ENCODE measurements at places on chromosomes 5 and 9. TPM values are rescaled to one million over a fixed set of nuclear protein-coding genes. Genes with fewer than 3 reads are reported as not detected.

The PIP5KL1 gene
- total RNA-seq, result 9.0 TPM

The APBA1 gene
- total RNA-seq, result 18.4 TPM

The INSL6 gene
- total RNA-seq, result not detected

The PAIP1 gene
- total RNA-seq, result 109 TPM

DNA sequence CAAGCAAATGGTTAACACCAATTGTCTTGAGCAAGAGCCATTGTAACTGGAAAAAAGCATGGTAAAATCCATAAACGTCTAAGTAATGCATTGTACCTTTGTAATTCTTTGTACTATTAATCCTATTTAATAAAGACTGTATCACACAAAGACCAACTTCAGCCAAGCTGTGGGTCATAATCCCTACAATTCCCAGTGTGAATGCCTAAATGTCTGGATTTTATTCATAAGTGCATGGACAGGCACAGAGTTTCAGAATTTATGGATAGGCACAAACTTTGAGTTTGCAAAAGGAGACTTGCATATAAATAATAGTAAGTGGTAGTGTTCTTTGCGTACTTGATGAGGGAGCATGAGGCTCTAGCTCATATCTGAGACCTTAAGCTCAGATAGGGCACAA is 1280.2 kb upstream of the WWC1 start:
- H3K4me1 ChIP-seq, result peaks cover 25% of the 10 kb centered on the region
- H3K4me3 ChIP-seq, result no peak overlapping the region
- H3K27ac ChIP-seq, result no peak overlapping the region

- no peaks in the 10 kb centered on the region for H3K4me1 ChIP-seq
- H3K36me3 ChIP-seq, result no peaks in the 10 kb centered on the region
- no peak overlapping the region for H3K27ac ChIP-seq
Observed at GRCh38 chr5:6302684-6303083, 75.7 kb downstream of the MED10 start.

DNA sequence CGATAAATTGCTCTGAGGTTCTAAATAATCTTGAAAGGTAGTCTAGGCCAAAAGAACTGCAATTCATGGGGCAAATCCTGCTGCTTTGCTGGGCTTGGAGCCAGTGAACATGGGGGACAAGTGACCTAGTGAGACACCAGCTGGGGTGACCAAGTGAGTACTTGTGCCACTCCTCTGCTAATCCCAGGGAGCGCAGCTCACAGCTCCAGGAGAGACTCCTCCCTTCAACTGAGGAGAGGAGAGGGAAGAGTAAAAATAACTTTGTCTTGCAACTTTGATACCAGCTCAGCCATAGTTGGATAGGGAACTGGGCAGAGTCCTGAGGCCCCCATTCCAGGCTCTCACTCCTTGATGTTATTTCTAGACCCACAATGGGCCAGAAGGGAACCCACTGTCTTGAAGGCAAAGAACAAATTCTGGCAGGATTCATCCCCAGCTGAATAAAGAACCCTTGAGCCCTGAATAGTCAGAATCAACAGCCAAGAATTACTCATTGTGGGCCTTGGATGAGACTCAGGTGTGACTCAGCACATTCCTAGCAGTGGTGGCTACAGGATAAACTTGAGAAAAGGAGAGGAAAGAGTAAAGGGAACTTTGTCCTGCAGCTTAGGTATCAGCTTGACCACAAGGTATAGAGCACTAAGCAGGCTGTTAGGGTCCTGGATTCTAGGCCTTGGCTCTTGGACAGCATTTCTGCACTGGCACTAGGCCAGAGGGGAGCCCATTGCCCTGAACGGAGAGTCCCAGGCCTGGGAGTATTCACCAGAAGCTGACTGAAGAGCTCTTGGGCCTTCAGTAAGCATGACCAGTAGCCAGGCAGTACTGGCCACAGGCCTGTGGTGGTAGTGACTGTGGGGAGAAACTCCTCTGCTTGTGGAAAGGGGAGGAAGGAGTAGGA is 288.3 kb upstream of the CDH18 start:
- H3K27me3 ChIP-seq, result no peaks in the 10 kb centered on the region
- DNase-seq, result no peak
- H3K4me3 ChIP-seq, result no peak overlapping the region
- no peaks in the 10 kb centered on the region for H3K36me3 ChIP-seq
- H3K27ac ChIP-seq, result no peak overlapping the region

- no peak overlapping the region for H3K4me3 ChIP-seq
- no peaks in the 10 kb centered on the region for H3K27me3 ChIP-seq
- H3K27ac ChIP-seq, result no peak overlapping the region
- no peaks in the 10 kb centered on the region for H3K36me3 ChIP-seq
- no peak for DNase-seq
Observed at GRCh38 chr9:122806661-122807060, 6.7 kb downstream of the OR1K1 start.

- peaks cover 3% of the 10 kb centered on the region for H3K36me3 ChIP-seq
- no peak for DNase-seq
- no peaks in the 10 kb centered on the region for H3K4me1 ChIP-seq
- no peak overlapping the region for H3K4me3 ChIP-seq
- no peaks in the 10 kb centered on the region for H3K27me3 ChIP-seq
Observed at GRCh38 chr5:83751201-83751600, 30.5 kb upstream of the HAPLN1 start.

DNA sequence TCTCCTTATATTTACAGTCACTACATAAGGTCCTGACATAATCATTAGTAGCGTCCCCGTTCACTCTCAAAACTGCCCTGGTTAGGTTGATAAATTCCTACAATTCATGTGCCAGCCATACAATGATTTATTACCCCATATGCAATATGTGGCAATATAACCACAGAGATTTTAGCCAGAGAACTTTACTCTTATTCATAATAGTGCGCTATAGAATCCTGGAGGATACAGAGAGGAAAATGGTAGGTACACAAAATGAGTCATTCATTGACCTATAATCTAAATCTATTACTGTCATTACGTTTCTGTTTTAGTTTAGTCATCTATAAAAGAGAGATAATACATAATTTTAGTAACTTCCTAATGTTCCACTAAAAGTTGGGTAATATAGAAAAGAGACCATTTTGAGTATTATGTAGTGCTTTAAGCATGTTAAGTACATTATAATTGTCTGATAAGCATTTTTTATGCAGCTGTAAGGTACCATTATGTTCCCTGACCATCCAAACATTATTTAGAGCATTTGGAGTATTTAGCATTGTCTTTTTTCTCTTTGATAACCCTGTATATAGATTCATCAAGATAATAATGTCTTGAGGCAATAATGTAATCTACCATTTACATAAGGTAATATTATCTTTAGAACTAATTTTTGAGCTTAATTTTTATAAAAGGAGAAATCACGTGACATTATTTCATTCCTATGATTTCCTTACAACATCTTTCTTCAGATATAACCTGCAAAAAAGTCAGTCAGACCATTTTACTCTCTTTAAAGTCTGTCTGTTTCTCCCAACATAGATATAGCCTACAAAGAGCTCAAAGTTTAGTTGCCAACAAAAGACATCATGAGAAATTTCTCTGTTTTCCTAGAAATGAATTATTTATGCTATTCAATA is 655.5 kb upstream of the ZNF608 start:
- no peak overlapping the region for H3K4me3 ChIP-seq
- no peak for DNase-seq
- H3K27ac ChIP-seq, result no peak overlapping the region

DNA sequence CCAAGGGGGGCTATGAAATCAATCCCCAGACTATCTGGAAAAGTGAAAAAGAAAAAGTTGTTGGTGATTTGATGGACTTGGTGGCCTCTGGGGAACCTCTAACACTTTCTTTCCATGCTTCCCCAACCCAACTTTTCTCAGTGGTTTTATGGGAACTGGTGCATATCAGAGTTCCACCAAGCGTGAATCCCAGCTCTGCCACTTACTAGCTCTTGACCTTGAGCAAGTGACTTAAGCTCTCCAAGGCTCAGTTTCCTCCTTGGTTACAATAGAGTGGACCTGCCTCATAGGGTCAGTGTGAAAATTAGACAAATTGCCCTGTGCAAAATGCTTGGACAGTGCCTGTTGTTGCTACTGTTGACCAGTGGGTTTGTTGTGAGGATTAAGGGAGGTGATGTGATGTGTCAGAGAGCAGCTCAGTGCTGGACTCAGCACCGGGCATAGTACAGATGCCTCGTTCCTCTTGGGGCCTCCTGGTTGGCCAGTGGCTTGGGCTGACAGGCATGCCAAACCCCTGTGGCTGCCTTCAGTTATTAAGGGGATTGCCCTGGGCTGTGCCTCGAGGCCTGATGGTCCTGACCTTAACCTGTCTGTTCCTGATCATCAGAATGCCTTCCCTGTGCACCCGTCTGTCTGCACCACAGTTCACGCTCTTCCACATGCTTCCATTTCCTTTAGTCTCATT is 49.3 kb downstream of the COL15A1 start:
- H3K4me3 ChIP-seq, result no peak overlapping the region
- peaks cover 21% of the 10 kb centered on the region for H3K27me3 ChIP-seq
- peaks cover 7% of the 10 kb centered on the region for H3K4me1 ChIP-seq
- no peak for DNase-seq
- no peak overlapping the region for H3K27ac ChIP-seq
- no peaks in the 10 kb centered on the region for H3K36me3 ChIP-seq

- no peak overlapping the region for H3K4me3 ChIP-seq
- no peak overlapping the region for H3K27ac ChIP-seq
- no peaks in the 10 kb centered on the region for H3K27me3 ChIP-seq
- peaks cover 57% of the 10 kb centered on the region for H3K4me1 ChIP-seq
Observed at GRCh38 chr9:131734165-131734610, 5.7 kb downstream of the RAPGEF1 start.

GRCh38 chr5:54889826-54890225 is 95.6 kb downstream of the ESM1 start:
- peaks cover 19% of the 10 kb centered on the region for H3K4me1 ChIP-seq
- peak overlapping the region; percentile 69 for H3K27ac ChIP-seq
- H3K36me3 ChIP-seq, result no peaks in the 10 kb centered on the region
- H3K27me3 ChIP-seq, result peaks cover 2% of the 10 kb centered on the region
- no peak for DNase-seq
- H3K4me3 ChIP-seq, result no peak overlapping the region

DNA sequence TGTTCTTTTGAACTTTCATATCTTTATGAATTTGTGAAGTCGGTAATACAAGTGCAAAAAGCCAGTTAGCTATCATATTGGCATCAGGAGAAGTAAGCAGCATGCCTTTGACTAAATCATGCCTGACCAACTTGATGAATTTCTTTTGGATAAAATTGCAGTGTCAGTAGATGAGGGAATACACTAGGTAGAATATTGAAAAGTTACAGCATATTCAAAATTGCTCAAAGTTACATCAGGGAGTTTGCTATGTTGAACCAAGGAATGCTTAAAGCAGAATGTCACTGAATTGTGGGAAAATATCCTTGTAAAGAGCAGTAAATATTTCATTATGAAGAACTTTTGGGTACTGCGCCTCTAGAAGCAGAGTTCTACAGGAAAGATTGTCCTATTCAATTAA is 87.1 kb upstream of the TLX3 start:
- H3K36me3 ChIP-seq, result peaks cover 20% of the 10 kb centered on the region
- H3K27ac ChIP-seq, result no peak overlapping the region
- no peaks in the 10 kb centered on the region for H3K27me3 ChIP-seq
- DNase-seq, result no peak
- H3K4me3 ChIP-seq, result no peak overlapping the region

- H3K4me1 ChIP-seq, result peaks cover 7% of the 10 kb centered on the region
- DNase-seq, result no peak
- H3K27me3 ChIP-seq, result no peaks in the 10 kb centered on the region
Observed at GRCh38 chr5:125775896-125776295, 647.3 kb upstream of the GRAMD2B start.

Data from mesothelial cell of epicardium (in vitro differentiated cells).